ENCODE measurements at places on chromosomes 12 and 14.

- DNase-seq: no peak
These were observed 49.4 kb downstream of the SLC25A47 start for GRCh38 chr14:100372357-100373048.

GRCh38 chr12:100987552-100988521, 193.3 kb downstream of the ANO4 start:
- DNase-seq: no peak

- DNase-seq: no peak
These were observed 116.8 kb upstream of the ABCD2 start for GRCh38 chr12:39736406-39736805.

GRCh38 chr12:93043192-93043876, 114.2 kb upstream of the EEA1 start:
- no peak for DNase-seq

DNA sequence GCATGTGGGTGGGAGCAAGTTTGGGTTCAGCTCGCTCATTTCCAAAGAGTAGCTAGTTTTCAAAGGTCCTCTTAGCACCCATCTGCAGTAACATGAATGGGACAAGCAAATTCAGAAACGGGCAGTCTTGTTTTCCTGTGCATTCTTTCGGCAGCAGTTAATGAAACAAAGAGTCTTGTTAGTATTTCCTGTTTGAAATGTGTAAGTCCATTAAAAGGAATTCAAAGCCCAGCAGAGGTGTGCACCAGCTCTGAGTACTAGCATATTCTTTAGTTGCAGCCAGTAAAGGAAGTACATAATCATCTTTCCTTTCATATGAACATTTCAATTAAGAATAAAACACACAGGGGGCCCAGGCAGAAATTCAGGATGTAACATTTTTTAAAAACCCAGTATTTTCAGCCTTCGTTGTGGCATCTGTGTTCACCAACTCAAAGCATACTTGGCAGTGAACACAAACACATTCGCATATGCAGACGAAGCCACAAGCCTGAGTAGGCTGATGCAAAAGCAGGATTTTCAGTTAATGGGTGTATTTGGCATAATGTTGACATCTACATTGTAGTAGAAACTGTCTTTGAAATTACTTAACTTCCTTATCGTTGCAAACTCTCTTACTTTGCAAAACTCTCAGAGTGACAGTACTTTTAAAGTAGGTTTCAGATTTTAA, 570.0 kb upstream of the FLRT2 start:
- DNase-seq: no peak

- DNase-seq: no peak
These were observed 149.7 kb downstream of the C12orf75 start for GRCh38 chr12:105480162-105480561.

DNA sequence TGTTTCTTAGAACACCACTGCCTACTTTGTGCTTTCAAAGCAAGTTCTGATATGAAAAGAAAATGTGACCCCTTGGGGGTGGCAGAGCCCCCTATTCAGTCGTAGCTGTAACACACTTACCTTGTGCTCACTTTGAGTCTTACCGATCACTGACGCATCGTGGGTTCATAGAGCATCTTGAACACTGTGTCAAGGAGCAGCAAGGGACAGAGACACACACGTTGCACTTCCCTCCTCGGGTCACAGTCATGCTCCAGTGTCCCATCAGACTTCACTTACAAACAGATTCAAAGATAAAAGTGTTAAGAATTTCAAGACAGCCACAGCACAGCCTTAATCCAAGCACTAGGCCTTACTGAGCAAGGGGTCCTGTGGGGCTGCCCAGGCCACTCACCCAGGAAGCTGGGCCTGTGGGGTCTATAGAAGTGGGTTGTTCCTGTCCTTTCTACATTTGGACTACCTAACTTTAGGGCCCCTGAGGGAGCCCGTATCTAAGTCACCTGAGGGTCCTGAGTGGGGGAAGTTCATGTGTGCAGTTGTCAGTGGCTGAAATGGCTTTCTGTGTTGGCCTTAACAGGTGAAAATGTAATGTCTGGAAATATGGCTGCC, 75.4 kb upstream of the BDKRB2 start:
- DNase-seq: no peak

DNA sequence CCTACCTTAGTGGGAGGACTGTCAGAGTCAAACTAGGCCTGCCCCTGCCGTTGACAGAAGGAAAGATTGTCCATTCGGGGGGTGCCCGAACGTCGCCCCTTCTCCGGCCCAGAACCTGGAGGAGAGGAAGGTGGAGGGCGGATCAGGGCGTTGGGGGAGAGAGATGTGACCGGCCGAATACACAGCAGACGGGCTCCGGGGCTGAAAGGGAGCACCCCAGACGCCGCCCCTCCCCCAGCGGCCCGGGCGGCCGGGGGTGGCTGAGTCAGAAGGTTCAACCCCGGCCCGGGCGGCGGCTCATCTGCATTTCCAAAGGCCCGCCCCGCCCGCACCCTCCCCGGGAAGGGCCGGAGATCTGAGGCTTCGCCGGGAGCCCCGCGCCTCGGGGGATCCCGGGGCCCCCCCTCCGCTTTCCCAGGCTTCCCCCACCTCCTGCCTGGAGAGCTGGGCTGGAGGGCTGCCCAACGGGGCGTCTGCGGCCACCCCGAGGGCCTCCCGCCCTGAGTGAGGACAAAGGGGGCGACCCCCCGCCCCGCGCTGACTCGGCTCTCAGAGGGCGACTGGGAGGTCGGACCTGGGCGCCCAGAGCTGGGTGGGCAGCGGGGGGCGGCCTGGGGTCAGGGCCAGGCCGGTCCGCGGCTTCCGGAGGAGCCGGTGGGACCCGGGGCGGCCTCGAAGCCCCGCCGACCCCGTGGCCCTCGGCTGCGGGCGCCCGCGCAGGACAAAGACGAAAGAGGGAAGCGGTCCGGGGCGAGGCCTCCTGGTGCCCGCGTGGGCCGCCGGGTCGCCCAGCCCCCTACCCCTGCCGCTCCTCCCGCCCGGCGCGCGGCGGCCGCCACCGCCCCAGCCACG, 3.7 kb upstream of the SETD1B start:
- peak; percentile 57 for DNase-seq

DNA sequence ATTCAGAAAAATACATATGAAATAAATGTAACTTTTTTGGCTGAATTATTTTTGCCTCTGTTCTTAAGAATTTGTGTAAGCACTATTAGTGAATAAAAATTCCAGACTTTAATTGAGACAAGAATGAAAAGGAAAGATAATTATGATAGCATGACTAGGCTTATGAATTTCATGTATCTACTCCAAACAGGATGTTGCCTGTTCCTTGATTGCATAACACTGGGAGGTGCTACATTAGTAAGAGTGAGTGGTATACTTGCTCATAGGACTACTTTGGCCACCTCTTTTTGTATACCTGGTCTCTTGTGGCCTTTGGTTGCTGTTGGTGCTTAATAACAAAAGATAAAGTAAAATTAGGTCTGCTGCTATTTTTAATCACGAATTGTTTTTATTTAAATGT, 112.8 kb downstream of the NAV3 start:
- DNase-seq: no peak

- DNase-seq: no peak
These were observed 52.6 kb downstream of the SAV1 start for GRCh38 chr14:50615552-50615951.

DNA sequence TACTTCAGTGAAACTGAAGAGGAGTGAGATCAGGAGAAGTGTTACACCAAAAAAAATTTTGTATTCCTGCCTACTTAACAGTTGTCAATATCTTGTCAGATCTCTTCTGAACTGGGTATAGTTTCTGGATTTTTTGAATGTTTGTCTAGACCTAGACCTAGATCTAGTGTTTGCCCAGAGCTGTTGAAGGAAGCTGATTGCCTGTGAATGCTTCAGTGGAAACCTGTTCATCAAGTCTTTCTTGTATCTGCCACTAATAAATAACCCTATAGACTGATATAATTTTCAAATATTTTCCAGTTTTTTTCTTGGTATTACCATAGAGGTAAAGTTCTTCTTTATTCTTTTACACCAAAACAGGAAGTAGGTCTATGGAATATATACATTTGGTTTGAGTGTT, 781.5 kb upstream of the FBXO33 start:
- no peak for DNase-seq

DNA sequence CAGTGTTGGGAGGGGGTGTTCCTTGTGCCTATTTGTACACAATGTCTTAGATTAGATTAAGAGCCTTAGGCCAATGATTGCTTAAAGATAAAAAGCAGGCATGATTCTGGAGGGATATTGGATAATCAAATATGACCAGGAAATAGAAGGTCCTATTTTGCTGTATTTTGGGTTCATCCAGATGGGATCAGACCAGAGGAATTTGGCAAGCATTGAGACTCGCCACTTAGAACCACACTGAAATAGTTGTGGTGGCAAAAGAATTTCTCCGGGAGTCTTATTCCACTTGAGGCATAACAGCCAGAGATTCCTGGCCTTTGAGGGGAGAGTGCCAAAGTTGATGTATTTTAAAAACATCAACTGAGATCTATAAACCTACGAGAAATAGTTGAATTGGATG, 327.2 kb downstream of the RAD51B start:
- no peak for DNase-seq

DNA sequence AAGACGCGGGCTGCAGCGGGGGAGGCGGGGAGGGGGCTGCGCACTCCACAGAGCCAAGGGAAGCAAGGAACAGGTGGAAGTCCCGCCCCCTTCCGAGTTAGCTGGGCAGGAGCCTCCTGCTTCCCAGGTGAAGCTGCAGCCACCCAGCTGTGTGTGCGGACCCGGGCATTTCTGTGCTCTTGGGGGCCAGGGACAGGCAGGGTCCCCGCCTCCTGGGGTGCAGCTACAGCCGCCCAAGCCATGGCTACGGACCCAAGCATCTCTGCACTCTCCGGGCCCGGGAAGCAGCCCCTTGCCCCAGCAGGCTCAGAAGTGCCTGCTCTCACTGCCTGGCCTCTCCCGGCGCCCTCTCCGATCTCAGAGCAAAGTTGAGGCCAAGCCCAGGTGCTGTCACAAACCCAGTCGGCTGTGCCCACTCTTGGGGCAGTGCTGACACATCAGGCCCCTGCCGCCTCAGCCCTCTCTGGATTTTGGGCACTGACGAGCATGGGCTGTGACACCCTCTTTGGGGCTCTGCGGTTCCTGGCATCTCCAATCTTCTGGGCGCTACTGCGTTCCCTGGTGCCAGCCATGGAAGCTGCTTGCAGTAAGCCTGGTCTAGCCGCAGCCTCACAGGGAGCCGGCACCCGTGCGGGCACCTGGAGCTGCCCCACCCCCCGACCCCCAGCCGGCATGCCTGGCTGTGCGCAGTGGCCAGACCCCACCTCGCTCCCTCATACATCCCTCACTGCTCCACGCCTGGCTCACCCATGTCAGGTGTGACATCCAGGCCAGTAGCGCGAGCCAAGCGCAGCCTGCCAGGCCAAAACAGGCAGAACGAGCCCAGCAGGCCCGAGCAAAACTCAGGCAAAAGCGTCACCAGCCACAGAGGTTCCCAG, 8.5 kb upstream of the MGAT4C start:
- no peak for DNase-seq

DNA sequence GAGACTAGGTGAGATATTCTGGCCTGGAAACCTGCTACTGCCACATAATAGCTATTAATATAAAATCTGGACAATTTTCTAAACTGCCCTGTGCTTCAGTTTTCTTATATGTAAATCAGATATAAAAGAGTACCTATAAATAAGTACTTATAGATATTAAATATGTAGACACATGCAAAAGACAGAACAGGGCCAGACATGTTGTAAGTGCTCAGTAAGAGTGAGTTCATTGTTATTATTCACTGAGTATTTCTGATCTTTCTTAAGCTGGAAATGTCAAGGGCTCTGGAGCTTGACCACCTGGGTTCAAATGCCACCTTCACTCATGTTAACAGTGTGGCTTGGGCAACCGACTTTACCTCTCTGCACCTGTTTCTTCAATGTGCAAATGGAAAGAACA, 179.8 kb downstream of the GALC start:
- no peak for DNase-seq

- DNase-seq: no peak
These were observed 22.2 kb upstream of the TCL1B start for GRCh38 chr14:95664066-95664465.

- DNase-seq: no peak
These were observed 103.3 kb upstream of the PMCH start for GRCh38 chr12:102300824-102301461.

DNA sequence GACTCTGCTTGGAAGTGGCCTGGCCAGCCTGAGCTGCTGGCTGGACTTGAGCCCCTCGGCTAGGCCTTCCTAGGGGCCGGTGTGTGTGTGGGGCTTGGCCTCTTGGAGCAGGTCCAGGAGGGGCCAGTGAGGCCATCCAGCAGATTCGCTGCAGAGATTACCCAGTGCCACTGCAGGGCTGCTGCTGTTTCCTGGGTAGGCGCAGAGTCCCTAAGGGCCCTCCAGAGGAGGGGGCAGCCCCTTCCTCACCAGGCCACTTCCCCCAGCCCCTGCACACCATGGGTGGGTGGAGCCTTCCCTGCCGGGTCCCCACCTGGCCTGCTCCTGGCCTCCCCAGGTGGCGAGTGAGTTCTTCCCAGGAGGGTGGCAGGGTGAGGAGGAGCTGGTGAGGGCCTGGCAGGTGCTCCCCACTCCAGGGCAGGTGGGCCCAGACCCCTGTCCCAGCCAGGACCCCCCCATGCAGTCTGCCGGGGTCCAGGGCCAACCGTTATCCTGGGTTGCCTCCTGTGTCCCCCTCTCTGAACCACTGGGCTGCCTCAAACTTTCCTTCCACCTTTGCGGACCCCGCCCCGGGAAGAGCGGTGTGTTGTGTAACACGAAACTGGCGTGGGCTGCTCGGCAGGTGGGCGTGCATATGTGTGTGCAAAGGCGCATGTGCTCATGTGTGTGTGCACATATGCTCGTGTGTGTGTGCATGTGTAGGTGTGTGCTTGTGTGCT, 25.1 kb downstream of the ASPG start:
- DNase-seq: peak; percentile 1

DNA sequence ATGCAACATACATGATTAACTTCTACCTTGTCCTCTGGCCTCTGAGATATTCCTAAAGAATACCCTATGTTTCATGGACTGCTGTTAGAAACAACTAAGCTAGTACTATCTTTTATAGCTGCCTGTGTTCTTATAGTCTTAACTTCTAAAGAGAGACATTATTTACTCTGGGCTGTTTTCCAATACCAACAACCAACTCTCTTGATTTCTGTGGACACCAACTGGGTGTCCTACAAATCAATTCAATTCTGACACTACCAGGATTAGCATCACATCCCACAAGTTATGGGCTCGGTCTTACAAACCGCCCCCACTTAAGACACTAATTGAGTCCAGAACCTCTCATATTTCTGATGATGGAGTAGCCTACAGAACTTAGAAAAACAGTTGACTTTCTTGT, 8.3 kb downstream of the XPOT start:
- no peak for DNase-seq
